Caco-2 (cell line): ENCODE measurements at places on chromosomes 6 and 20. TPM values are rescaled to one million over a fixed set of nuclear protein-coding genes. Genes with fewer than 3 reads are reported as not detected.

GRCh38 chr6:157203764-157204163 lies 119.6 kb downstream of the TMEM242 start:
- H3K4me3 ChIP-seq = no peak overlapping the region
- H3K36me3 ChIP-seq = no peaks in the 10 kb centered on the region; the same call in 1 of the 2 replicates

DNA sequence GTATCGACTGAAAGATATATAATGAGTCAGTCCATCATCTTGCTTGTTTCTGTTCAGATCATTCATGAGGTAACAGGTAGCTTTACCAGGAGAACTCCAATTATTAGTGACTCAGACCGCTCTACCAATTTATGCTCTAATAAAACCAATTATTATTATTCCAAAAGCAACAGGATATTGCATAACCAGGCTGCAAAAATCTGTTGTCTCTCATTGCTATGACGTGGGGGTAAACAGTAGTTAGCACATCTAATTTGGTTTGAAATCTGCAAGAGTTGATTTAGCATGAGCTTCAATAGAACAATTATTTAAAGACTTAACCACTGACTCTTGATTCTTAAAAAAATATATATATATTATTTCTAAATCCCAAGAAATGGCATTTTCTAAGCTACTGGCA lies 90.9 kb upstream of the MAP7 start:
- DNase-seq = no peak
- H3K27ac ChIP-seq = no peak overlapping the region
- no peaks in the 10 kb centered on the region for H3K27me3 ChIP-seq
- H3K4me1 ChIP-seq = peaks cover 5% of the 10 kb centered on the region; the same call in 1 of the 2 replicates
- H3K4me3 ChIP-seq = no peak overlapping the region

DNA sequence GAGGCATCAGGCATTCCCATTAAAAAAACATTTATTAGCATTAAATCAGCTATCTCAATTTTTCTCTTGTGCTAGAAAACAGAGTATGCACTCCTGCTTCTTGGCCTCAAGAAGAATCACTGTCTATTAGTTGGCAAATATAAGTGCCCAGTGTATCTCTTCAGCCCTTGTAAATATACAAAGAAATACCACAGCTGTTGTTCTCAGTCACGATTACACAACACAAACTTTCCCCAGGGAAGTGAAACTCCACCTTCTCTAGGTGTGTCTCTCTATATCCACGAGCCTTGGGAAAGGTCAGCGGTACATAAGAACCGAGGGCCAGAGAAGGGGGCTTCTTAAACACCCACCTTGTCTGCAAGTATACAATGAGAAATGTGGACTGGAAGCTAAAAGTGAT lies 194.7 kb downstream of the PKHD1 start:
- no peaks in the 10 kb centered on the region for H3K36me3 ChIP-seq
- no peak overlapping the region for H3K4me3 ChIP-seq
- peaks cover 13% of the 10 kb centered on the region for H3K4me1 ChIP-seq
- DNase-seq = no peak
- no peak overlapping the region for H3K27ac ChIP-seq

GRCh38 chr20:24370249-24370648 lies 99.2 kb upstream of the SYNDIG1 start:
- DNase-seq = no peak
- no peak overlapping the region for H3K4me3 ChIP-seq
- no peaks in the 10 kb centered on the region for H3K4me1 ChIP-seq
- H3K36me3 ChIP-seq = no peaks in the 10 kb centered on the region
- H3K27me3 ChIP-seq = no peaks in the 10 kb centered on the region
- H3K27ac ChIP-seq = no peak overlapping the region

- H3K27me3 ChIP-seq = 0 out of 2 replicates have a peak, but pooled peaks cover 1% of the 10 kb centered on the region
- no peak overlapping the region for H3K27ac ChIP-seq
- no peak for DNase-seq
- no peak overlapping the region for H3K4me3 ChIP-seq
- peaks cover 10% of the 10 kb centered on the region for H3K4me1 ChIP-seq
Observed at GRCh38 chr20:20201639-20202038, 149.3 kb downstream of the CFAP61 start.

KIF25 gene
- total RNA-seq = not detected in 2 replicates

DNA sequence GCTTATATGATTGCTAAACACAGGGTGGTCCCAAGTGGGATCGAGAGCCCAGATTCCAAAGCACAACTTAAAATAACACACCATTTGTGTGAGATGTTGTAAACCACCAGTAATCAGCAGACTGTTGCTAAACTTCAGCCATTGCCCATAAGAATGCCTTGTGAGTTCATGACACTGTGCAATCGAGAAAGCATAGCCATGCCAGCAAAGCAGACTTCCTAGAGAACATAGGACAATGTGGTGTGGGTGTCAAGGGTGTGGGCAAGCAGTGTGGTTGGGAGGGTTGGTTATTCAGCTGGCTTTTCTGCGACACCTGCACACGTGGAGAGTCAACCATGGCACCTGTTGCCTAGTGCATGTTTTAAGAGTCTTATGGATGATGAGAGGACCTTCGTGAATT lies 16.1 kb upstream of the CALHM6 start:
- H3K27ac ChIP-seq = no peak overlapping the region
- H3K4me3 ChIP-seq = no peak overlapping the region
- no peaks in the 10 kb centered on the region for H3K36me3 ChIP-seq

DNA sequence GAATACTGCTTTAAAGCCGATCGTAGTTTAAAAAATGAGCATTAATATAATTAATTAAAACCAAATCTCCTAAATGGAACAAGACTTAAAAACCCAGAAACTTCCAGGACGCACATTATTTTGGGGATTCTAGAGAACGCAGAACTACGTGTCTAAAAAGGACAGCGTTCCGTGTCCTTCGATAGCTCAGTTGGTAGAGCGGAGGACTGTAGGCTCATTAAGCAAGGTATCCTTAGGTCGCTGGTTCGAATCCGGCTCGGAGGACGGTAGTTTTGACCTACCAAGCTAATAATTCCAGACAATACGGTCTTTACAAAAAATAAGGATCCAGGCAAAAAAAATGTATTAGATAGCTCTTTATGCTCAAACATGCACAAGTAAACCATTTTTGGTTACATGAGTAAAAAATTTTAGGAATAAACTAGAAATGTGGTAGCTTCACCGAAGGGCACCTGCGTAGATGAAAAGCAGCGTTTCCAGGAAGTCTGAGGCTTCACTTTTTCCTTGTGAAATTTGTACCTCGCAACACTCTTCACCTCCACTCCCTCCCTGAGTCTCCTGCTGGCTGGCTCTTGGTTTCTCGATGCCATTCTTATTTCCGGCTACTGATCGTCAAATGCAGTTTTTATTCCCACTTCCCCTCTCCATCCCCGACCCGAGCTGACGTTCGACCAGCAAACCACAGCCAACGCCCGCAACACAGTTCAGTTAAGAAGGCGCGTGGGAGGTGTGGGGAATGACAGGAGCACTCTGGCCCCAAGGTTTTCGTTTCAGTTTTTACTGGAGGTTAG lies 19.6 kb upstream of the ABT1 start:
- H3K36me3 ChIP-seq = no peaks in the 10 kb centered on the region
- H3K4me3 ChIP-seq = no peak overlapping the region
- no peaks in the 10 kb centered on the region for H3K4me1 ChIP-seq
- no peak for DNase-seq
- H3K27ac ChIP-seq = no peak overlapping the region
- no peaks in the 10 kb centered on the region for H3K27me3 ChIP-seq

DNA sequence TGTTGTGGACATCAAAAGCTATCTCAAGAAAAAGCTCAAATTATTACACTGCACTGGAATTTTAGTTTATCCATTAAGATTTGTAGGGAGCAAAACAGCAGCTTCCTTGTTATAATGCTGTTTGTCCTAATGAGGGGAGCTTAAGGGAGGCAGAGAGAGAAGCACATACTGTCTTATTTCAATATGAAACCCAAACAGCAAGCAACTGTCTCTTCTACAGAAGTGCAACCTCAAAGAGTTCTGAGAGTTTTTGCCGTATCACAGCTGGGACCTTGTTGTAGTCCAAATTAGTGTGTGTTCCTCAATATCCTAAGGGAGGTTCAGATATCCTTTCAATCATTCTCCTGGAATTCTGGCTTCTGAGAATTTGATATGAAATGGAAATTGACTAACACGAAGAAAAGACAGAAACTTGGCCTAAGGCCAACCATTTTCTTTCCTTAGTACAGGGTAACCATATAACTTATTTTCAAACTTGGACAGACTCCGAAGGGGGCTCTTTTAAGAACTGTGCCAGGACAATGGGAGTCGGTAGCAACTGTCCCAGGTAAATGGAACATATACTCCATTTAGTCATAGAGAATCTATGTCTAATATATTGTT lies 149.3 kb upstream of the CCN2 start:
- no peaks in the 10 kb centered on the region for H3K27me3 ChIP-seq
- no peaks in the 10 kb centered on the region for H3K36me3 ChIP-seq
- no peak overlapping the region for H3K4me3 ChIP-seq
- DNase-seq = no peak
- no peaks in the 10 kb centered on the region for H3K4me1 ChIP-seq

GRCh38 chr20:22414305-22414742 lies 170.0 kb downstream of the FOXA2 start:
- no peaks in the 10 kb centered on the region for H3K36me3 ChIP-seq
- no peak overlapping the region for H3K4me3 ChIP-seq
- H3K4me1 ChIP-seq = peaks cover 52% of the 10 kb centered on the region
- no peak for DNase-seq
- H3K27me3 ChIP-seq = no peaks in the 10 kb centered on the region

COL19A1 gene
- not detected in 2 replicates for total RNA-seq

FILIP1 gene
- 0.07 TPM in 1 of 2 replicates, not detected in the other for total RNA-seq

DNA sequence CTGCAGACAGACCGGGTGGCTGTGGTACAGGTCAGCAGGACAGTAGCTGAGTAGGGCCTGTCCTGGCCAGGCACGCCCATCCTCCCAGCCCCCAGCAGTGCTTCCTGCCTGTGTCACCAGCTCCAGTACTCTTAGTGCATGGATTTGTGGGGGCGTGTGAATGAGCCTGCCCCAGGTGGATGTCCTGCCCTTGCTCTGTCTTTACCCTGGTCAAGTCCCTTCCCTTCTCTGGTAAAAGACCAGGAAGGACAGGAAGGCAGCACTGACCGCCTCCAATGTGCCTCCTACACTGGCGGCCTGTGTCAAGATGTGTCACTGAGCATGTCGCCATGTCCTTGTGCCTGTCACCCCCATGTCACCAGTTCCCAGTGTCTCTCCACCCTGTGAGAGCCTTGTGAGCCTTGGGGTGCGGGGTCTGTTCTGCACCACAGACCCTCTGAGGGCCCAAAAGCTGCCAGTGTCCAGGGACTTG lies 11.9 kb downstream of the TEAD3 start:
- no peaks in the 10 kb centered on the region for H3K27me3 ChIP-seq
- H3K36me3 ChIP-seq = peaks cover 10% of the 10 kb centered on the region
- H3K4me3 ChIP-seq = no peak overlapping the region
- peak overlapping the region; percentile 98 for H3K27ac ChIP-seq
- no peak for DNase-seq
